Hematopoietic multipotent progenitor cell treated with erythropoietin and hydrocortisone succinate and interleukin-3 and kit ligand, for 15 days (in vitro differentiated cells): ENCODE measurements at places on chromosomes 16 and 17.
A peak's percentile ranks its signal among the peaks of the same experiment; 100 is the strongest.

- peak; percentile 45 for DNase-seq
Observed at GRCh38 chr17:8785547-8786413, 13.4 kb downstream of the MFSD6L start.

- DNase-seq, result no peak
Observed at GRCh38 chr17:68470961-68471360, 13.7 kb upstream of the WIPI1 start.

- peak; percentile 97 for DNase-seq
Observed at GRCh38 chr17:28864991-28865849, 10.4 kb downstream of the ERAL1 start.

DNA sequence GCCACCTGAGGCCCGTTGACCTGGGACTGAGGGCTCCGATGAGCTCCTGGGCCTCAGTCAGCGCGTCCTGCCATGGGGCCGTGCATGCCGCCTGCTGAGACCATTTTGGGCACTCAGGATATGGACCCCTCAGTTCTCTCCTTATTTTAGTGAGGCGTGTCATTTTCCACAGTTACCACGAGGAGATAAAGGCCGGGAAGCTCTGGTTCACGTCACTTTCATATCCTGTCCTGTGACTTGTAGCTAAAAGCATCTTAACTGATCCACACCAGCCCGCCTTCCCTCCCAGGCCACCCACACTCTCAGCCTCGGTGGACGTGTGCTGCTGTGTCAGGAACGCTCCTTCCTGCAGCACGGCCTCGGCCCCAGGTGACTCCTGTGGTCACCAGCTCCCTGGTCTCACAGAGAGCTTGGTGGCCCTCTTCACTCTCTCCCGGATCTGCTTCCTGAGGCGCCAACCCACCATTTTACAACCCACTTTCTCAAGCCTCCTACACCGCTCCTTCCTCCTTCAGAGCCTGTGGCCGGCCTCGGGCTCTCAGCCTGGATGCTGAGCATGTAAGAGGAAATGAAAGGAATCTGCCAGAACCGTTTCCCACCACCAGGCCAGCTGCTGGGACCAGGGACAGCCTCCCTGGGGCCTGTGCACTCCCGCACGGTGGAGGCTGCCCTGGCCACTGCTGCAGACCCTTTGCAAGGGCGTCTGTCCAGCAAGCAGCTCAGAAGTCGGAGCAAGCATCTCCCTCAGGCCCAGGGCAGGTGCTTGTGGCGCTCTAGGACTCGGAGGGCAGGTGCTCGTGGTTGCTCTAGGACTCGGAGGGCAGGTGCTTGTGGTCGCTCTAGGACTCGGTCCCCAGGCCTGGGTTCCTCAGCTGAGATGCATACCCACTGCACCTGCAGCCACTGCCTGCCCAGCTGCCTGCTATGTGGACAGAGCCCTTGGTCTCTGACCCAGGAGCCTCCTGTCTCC is 23.9 kb upstream of the FASN start:
- no peak for DNase-seq

GRCh38 chr16:53773150-53773846 is 69.3 kb downstream of the FTO start:
- DNase-seq, result no peak

DNA sequence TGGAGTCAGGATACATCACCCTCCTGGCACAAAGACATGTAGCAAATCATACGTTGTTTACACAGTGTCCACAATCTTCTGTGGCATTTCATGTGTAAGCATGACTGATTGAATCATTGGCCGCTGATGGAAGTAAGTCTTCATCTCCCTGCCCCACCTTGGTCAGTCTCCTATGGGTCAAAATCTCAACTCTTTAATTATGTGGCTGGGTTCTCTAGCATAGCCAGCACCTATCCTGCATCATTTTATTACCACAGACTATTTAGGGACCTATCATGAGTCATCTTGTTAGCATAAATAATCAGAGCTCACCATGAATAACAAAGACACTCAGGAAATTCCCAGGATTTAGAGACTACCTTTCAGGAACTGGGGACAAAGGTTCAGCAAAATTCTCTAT is 15.9 kb downstream of the TANC2 start:
- no peak for DNase-seq

- no peak for DNase-seq
Observed at GRCh38 chr17:49890852-49891251, 43.0 kb upstream of the TAC4 start.

GRCh38 chr17:2749058-2749783 is at the start of gene CCDC92B:
Gene CCDC92B, minus strand, starts transcription at chr17:2749652. Its CDS starts 14,507 bp downstream, at chr17:2735145.
- no peak for DNase-seq

- DNase-seq, result no peak
Observed at GRCh38 chr17:69967910-69968411, 107.1 kb upstream of the KCNJ16 start.

GRCh38 chr17:8479431-8479947 is 43.8 kb downstream of the NDEL1 start:
- no peak for DNase-seq

DNA sequence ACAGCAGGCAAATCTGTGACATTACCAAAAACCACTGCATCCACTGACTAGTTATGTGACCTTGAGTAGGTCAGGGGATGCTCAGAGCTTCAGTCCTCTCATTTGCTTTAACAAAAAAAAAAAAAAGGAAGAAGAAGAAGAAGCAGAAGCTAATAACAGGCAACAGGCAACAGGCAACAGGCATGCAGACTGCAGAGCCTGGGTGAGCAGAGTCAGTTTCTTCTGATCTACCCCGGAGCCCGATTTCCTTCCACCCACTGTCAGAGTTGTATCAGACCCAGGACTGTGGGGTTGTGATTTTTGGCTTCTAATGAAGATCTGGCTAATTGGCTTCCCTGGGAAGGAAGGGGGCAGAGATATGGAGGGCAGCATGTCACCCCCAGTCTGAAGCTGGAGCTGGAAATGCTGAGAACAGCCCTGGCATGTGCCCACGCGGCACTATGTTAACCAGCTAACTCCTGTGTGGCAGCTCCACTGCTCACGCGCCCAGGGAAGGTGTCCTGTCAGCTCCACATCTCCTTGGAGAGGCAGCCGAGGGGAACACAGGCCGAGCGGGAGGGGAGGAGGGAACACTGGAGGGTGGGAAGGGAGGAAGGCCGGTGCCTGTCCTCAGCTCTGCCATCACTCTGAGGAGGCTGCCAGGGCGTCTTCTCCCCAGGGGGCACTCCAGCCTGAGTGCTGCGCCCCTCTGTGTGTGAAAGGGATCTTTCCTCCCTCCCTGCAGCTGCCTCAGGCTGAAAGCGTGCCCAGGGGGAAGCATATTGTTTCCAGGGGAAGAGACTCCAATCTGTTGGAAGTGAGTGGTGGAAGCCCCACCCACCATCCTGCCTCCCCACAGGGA is 17.6 kb downstream of the SRCIN1 start:
- DNase-seq, result no peak

- no peak for DNase-seq
Observed at GRCh38 chr16:11180489-11180888, 75.5 kb downstream of the SOCS1 start.

DNA sequence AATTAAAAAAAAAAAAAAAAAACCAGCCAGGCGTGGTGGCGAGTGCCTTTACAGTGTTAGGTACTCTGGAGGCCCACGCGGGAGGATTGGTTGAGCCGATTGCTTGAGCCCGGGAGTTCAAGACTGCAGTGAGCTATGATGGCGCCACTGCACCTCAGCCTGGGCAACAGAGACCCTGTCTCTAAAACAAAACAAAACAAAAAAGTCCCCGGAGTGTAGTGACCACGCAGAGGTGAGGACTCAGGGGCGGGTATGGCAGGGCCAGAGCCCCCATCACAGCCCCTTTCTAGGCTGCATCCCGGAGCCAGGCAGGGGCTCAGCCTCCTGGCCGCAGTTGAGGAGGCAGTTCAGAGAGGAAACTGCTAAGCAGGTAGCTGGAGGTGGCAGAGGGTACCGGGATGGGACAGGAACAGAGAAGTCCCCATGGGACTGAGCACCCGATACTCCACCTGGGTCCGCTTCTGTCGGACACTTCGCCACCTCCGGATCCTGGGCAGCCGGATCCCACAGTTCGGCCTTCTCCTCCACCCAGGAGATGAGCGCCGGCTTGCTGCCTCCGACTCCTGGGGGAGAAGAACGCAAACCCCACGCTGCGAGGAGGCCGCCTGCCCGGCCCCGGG is 800 bp downstream of the ZNF747 start:
- DNase-seq, result no peak

- no peak for DNase-seq
Observed at GRCh38 chr16:69838489-69838888, 76.4 kb downstream of the WWP2 start.

DNA sequence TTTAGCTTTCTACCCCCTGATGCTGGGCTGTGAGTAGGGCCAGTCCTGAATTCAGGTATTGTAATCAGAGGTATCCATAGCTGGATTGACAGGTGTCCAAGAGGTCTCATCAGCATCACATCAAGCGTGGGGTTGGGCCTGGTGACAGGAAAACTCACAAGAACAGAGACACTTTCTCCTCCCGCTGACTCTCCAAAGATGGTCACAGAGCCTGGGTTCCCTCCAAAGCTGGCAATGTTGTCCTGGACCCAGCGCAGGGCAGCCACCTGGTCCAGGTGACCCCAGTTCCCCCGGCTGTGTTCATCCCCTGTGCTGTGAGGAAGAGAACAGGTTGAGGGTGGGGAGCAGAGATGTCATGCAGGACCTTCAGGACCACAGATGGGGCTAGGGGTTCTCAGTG is 11.7 kb downstream of the CES1 start:
- no peak for DNase-seq

- no peak for DNase-seq
Observed at GRCh38 chr17:65099941-65100315, 37.2 kb upstream of the RGS9 start.
